ENCODE measurements at places on chromosomes 13 and 19.
A peak's percentile ranks its signal among the peaks of the same experiment; 100 is the strongest.

DNA sequence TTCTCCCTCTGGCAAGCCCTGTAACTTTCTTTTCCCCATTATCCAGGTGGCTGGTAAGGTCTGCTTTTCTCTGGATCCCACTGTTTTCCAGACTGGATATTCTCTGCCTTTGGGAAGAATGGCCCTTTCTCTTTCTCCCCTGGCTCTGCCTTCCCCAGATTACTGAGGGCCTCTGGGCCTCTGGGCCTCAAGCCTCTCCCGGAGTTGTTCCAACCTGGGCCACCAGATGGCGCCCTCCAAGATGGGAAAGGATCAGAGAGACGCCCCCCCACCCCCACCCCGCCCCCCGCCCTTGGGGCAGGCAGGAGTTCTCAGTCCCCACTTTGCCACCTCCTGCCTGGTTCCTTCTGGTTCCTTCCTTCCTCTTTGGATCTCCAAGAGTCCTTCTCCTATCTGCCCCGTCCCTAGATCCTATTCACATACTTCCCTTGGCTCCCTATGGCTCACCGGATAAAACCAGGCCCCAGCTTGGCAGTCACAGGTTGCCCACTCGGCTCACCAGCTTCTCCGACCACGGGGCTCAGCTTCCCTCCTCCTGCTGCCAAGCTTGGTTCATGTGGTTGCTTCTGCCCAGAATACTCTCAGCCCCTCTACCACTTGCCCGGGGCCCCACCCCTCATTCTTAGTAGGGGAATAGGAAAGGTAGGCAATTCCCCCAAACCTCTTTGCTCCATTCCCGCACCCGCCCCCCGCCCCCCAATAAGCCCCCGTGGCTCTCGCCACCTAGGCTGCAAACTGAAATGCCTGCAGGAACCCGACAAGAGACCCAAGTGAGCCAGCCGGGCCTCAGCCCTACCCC, 13.1 kb downstream of the EPS8L1 start:
- no peak for ATAC-seq

DNA sequence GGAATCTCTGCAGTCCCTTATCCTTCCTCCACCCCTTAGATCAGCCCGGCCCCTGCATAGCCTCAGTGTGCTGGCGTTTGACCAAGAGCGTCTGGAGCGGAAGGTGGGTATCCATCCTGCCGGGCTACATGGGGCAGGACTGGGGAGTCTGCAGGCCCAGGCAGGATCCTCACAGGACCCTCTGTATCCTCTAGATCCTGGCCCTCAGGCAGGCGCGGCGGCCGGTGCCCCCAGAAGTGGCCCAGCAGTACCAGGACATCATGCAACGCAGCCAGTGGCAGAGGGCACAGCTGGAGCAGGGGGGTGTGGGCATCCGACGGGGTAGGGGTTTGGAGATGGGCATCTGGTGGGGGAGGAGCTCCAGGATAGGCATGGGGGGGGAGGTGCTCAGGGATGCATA, 8.9 kb downstream of the PODNL1 start:
- no peak for ATAC-seq

- ATAC-seq: no peak
Observed at GRCh38 chr13:38346764-38347163, 2.9 kb upstream of the UFM1 start.

- peak; percentile 87 for ATAC-seq
Observed at GRCh38 chr19:36097036-36097435, 13.9 kb upstream of the OVOL3 start.

- no peak for ATAC-seq
Observed at GRCh38 chr13:108609353-108609752, 20.1 kb upstream of the MYO16 start.

DNA sequence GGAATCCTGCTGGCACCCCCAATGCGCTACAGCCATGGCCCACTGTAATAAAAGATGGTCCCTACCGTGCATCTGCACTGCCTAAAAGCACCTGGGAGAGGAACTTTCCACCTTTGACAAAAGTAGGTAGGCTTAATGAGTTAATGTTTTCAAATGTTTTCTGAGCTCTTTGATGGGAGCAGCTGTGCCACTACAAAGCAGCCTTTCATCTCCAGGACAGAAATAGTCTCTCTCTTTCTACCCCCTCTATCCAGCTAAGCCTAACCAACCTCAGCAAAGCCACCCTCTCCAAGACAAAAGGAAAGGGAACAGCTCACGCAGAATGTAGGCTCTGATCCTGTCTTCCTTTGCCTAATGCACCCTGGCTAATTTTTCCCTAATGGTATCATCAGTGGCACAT, 560.2 kb downstream of the UQCRFS1 start:
- ATAC-seq: no peak

DNA sequence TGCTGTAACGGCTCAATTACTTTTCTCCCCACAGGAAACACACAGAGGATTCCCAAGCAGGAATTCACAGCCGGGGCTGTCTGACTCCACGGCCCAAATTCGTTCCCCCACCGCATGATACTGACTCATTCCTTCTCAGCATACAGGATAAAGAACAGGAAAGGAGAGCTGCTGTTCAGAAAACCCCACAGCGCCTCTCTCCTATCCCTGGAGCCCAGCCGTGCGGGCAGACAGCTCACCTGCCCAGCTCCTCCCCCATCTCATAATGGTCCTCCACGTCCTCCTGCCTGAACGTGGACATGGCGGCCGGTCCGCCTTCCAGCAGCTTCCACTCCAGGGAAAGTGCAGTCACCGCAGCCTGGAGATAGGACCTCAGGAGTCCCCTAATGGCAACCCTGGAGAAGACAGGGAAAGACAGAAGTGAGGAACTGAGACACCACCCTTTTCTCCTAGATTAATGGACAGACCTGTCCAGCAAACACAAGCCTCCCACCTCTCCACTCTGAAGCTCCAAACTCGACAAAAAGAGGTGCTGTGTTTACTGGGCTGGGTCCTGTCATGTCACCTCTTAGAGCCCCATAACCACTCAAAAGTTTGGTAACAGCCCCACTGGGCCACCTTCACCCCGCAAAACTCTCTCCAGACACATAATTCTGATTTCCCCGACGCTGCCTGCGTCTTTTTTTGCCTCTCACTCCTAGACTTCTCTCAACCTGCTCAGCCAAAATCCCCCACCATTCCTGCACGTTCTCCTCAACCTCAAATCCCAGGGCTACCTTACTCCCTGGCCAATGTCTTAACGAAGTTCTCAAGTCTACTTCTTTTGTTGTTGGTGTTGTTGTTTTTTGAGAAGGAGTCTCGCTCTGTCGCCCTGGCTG, 1.2 kb downstream of the DAPK3 start:
- ATAC-seq: peak; percentile 4

- no peak for ATAC-seq
Observed at GRCh38 chr19:1836458-1837221, 11.6 kb downstream of the REXO1 start.
